Left lung (tissue), 14 donors: ENCODE measurements at places on chromosomes 12 and 14. TPM values are rescaled to one million over a fixed set of nuclear protein-coding genes. Genes with fewer than 3 reads are reported as not detected.

C12orf42 gene
- not detected for polyA plus RNA-seq

SIVA1 gene
- 85.7 TPM for polyA plus RNA-seq

RDH5 gene
- 11.1 TPM for polyA plus RNA-seq

LRCOL1 gene
- polyA plus RNA-seq = 2.2 TPM

TMPO gene
- 188 TPM for polyA plus RNA-seq

RERG gene
- 12.9 TPM for polyA plus RNA-seq

SERPINA9 gene
- not detected for polyA plus RNA-seq

UNG gene
- 49.7 TPM for polyA plus RNA-seq

HOXC6 gene
- polyA plus RNA-seq = 2.9 TPM

- DNase-seq = no peak
These were observed 170.7 kb downstream of the PPFIA2 start for GRCh38 chr12:81588235-81589008.

DNA sequence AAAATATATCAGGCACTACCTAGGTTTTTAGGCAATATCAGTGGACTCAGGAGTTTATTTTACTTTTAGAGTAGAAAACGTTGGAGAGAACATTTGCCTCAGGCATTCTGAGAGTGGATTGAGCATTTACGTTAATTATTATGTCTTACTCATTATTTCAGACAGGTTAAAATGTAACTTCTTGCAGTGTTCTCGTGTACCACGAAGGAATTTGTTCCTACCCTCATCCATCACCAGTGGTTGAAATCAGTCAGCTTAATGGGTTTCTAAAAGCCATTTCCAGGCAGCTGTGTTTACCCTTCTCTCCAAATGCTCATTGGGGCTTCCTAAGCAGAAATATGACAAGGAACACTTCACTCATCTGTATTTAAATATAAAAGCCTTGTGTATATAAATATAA lies 9.1 kb upstream of the LDHB start:
- DNase-seq = peak; percentile 42

DNA sequence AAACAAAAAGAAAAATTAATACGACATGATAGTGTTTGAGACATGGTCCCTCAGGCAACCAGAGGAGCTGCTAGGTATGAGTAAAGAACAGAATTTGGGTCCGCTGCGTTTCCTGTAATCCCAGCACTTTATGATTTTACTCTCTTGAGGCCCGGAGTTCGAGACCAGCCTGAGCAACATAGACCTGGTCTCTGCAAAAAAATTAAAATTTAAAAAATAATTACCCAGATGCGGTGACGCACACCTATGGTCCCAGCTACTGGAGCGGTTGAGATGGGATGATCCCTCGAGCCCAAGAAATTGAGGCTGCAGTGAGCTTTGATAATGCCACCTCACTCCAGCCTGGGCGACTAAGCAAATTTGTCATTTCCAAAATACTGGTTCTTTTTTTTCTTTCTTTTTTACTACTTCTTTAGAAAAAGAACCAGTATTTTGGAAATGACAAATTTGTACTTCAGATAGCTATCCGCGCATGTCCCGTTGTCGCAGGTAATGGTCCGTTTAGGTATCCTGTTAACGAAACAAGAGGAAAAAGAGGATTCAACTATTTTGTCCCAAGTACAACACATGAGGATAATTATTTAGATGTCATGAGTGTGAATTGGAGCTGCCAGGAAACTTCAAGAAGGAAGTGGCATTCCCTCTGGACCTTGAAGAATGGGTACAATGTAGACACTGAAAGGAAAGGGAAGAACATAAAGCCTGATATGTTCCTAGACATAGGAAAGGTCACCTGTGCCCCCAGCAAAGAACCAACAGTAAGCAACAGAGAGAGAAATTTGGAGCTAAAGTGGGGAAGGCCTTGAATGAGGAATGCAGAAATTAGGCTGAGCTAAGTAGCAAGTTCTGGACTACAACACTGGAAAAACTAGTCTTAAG lies 1.2 kb upstream of the HECTD1 start:
- no peak for DNase-seq

- no peak for DNase-seq
These were observed 17.2 kb downstream of the TXNRD1 start for GRCh38 chr12:104232609-104233280.

DNA sequence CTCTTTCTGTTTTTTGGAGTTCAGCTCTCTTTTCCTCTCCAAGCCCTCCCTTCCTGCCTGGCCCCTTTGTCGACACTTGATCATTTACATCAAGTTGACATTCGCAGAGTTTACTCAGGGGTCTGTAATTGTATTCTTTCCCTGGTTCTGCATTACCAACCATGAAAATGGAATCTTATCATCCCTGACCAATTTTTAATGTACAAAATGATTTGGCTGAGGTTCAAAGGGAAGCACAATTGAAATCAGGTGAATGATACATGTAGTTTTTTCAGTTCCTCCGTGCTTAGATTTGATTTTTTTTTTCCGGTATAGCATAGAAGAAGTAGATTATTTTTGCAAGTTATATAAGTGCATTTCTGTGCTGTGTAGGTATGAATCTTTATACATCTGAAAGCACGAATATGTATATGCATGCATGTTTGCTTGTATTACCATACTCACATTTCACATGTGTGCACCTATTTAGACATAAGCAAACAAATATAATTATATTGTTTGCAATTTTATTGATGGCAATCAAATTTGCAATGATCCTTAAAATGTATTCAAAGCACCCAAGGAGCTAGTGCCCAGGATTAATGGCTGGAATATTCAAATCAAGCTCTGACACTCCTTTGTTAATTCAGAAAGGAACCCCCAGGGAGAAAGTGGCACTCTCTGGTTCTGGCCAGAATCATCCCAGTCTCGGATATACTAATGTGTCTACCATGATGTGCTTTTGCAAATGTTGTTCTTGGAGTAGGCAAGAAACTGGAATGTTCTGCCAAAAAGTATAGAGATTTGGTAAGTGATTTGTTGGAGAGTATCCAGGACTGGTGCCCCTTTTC lies 189.3 kb downstream of the VRK1 start:
- no peak for DNase-seq

GRCh38 chr12:12349711-12350665 lies at the start of gene MANSC1:
Gene MANSC1 (minus strand): TSS chr12:12350242. CDS start chr12:12343314, 6,928 bp downstream.
- no peak for DNase-seq

- no peak for DNase-seq
These were observed 9.3 kb downstream of the KRAS start for GRCh38 chr12:25241167-25242020.

DNA sequence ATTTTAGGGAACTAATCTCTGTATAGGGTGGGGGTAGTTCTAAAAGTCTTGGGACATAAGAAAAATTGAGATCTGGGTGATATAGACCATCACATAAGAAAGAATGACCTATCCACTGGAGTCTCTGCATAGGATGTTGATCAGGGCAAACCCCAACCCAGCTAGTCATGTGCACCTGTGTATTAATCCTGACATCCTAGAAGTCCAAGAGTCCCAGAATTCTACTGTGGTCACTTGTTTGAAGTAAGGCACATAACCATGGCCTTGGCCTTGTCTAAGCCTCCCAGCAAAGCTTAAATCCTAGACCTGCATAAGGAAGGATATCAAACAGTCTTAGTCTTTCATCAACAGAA lies 334.1 kb upstream of the DCN start:
- no peak for DNase-seq

DNA sequence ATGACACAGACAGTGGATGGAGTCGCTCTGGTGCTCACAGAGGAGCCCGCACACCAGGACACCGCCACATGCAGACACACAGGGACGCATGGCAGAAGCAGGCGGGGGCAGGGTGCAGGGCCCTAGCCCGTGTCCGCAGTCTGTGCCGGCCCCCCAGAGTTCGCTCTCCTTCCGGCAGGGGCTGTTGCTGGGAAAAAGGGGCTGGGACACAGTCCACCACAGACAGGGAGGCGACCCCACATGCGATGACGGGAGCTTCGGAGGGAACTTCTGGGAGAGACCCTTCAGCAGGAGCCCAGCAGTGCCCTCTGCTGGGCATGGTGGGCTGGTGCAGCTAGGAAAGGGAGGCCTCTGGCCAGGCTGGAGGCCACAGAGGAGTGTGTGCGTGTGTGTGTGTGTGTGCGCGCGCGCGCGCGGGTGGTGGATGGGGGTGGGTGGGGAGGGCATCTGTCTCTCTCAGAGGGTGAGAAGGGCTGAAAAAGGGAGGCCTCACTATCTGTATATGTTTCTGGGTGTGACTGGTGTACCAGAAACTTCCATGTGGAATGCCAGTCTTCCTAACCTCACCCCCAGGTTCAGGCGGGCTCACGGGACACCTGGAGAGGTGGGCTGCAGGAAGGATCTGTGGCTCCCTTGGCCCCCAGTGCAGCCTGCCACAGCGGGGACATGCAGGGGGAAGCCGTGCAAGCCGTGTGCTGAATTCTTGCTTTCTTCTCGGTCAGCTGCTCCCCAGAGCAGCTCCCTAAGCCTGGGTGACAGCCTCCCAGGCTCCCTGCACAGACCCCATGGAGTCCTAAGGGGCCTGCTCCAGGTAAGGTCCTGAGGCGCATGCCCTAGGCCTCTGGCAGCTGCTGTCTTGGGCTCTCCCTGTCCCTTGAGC lies 60.7 kb downstream of the PLEKHG3 start:
- DNase-seq = peak; percentile 81

DNA sequence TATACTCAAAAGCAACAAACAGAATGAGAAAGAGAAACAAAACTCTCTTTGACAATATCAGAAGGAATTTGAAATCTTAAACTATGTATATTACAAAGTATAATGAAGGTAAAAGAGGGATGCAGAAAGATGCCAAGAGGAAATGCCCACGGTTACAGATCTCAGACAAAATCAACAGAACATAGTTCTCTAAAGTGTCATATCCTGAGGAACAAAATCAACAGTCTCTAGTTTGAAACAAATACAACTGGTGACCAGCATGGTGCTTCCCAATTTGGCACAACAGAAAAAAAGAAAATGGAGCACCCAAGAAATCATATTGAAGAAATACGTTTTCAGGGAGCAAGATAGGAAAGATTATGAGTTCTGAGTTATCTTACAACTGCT lies 116.5 kb downstream of the METTL25 start:
- DNase-seq = no peak

- DNase-seq = no peak
These were observed 251.1 kb upstream of the BTG1 start for GRCh38 chr12:92396647-92397252.

DNA sequence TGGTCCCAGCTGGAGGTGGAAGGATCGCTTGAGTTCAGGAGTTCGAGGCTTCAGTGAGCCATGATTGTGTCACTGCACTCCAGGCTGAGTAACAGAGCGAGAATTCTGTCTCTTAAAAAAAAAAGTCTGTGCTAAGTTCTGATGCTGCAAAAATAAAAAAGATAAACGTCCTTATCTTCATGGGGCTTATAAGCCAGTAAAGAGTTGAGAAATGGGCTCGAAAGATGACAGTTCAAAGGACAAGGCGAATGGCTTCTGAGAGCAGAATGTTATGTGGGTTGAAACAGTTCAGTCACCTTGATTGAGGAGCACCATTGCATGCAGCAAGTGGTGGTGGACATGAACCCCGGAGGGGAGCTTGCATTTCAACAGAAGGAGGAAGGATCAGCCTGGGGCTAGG lies 4.7 kb downstream of the TSPAN9 start:
- no peak for DNase-seq

DNA sequence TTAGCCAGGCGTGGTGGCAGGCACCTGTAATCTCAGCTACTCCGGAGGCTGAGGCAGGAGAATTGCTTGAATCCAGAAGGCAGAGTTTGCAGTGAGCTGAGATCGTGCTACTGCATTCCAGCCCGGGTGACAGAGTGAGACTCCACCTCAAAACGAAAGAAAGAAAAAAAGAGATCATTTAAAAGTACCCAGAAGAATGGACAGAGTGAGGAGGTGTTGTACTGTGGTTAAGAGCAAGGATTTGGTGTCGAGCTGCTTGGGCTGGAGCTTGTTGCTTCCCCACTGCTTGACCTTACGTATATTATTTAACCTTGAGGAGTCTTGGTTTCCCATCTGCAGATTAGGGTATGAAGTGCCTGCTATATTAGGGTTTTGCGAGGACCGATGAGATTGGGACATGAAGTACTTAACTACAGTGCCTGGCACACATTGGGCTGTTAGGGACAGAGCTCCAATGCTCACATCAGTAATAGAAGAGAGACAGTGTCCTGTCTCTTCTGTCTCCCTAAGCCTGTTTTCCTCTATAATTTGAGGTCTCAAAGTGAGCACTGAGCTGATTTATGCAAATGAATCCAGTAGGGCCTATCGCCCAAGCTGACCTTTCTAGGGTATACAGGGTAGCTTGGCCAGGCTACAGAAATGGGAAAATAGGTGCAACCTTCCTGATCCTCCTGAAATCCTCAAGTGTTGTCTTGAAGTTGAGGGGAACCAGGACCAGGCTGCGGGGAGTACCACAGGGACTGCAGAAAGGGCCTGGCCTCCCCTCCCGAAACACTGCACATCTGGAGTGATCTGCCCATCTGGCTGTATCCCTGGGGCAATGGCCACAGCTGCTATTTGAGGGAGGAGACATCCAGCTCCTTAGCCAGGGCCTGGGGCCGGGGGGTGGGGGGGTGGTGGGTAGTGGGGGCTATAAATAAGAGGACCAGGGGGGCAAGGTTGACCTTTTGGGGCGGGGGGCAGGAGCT lies 8.6 kb upstream of the HDAC7 start:
- no peak for DNase-seq

GRCh38 chr12:107660861-107661415 lies 24.7 kb upstream of the PWP1 start:
- no peak for DNase-seq

- no peak for DNase-seq
These were observed 141.3 kb downstream of the ZNF664 start for GRCh38 chr12:124114316-124114715.

GRCh38 chr14:51386983-51387735 lies 147.1 kb downstream of the TMX1 start:
- DNase-seq = no peak

- DNase-seq = no peak
These were observed 19.1 kb upstream of the COL2A1 start for GRCh38 chr12:48023386-48023785.

- DNase-seq = no peak
These were observed 87.8 kb downstream of the SPPL3 start for GRCh38 chr12:120816363-120816762.

DNA sequence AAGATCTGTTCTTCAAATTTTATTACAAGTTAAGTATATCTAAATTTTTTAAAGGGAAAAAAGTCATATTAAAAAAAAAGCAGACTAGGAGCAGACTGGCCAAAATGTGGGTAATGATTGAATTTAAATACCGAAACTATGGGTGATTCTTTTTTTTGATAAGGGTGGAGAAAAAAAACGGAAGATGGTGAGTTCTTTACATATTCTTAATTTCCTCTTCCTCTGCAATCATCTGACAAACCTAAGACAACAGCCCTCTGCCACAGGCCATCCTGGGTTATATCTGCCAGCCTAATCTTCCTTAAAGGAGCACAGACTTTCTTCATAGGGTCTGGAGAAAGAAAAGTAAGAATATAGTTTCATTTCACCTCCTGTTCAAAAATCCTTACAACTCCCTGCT lies 108.0 kb downstream of the PPP2R5E start:
- no peak for DNase-seq

GRCh38 chr14:96136371-96137005 lies 68.2 kb upstream of the BDKRB2 start:
- no peak for DNase-seq
